ENCODE measurements at places on chromosomes 1 and 21. TPM values are rescaled to one million over a fixed set of nuclear protein-coding genes. Genes with fewer than 3 reads are reported as not detected.

The TMEM125 gene
- not detected for total RNA-seq

The FCGR1A gene
- 0.17 TPM for total RNA-seq

GRCh38 chr1:195946500-195946899, 661.7 kb downstream of the KCNT2 start:
- no peak for DNase-seq
- H3K4me1 ChIP-seq, result no peaks in the 10 kb centered on the region

The OR2T33 gene
- 0.25 TPM for total RNA-seq

The TOMM40L gene
- total RNA-seq, result 3.2 TPM

- H3K4me3 ChIP-seq, result no peak overlapping the region
- no peak overlapping the region for H3K27ac ChIP-seq
- DNase-seq, result no peak
- H3K27me3 ChIP-seq, result peaks cover 29% of the 10 kb centered on the region
Measured at GRCh38 chr1:66532214-66532613, 1.7 kb upstream of the SGIP1 start.

The A3GALT2 gene
- not detected for total RNA-seq

DNA sequence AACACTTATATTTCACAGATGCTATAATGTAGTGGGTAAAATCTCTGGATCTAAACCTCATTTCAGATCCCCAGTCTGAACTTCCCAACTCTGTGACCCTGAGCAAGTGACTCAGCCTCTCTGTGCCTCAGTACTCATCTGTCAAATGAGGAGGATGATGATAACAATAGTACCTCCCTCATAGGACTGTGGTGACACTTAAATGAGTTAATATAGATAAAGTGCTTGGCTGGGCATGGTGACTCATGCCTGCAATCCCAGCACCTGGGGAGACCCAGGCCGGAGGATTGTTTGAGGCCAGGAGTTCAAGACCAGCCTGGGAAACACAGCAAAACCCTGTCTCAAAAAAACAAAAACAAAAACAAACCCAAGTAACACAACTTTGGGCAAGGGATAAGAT, 4.7 kb upstream of the ECE1 start:
- H3K36me3 ChIP-seq, result peaks cover 3% of the 10 kb centered on the region
- H3K4me1 ChIP-seq, result peaks cover 97% of the 10 kb centered on the region
- peak overlapping the region; percentile 61 for H3K4me3 ChIP-seq
- H3K27ac ChIP-seq, result peak overlapping the region; percentile 89
- H3K27me3 ChIP-seq, result no peaks in the 10 kb centered on the region

GRCh38 chr1:63690966-63691700, 82.7 kb upstream of the ROR1 start:
- no peaks in the 10 kb centered on the region for H3K36me3 ChIP-seq
- no peak overlapping the region for H3K27ac ChIP-seq
- DNase-seq, result no peak
- H3K4me1 ChIP-seq, result no peaks in the 10 kb centered on the region

GRCh38 chr1:169546087-169546995, 39.9 kb downstream of the F5 start:
- DNase-seq, result peak; percentile 79
- H3K27ac ChIP-seq, result no peak overlapping the region
- H3K36me3 ChIP-seq, result peaks cover 8% of the 10 kb centered on the region
- H3K4me1 ChIP-seq, result no peaks in the 10 kb centered on the region
- H3K27me3 ChIP-seq, result no peaks in the 10 kb centered on the region

DNA sequence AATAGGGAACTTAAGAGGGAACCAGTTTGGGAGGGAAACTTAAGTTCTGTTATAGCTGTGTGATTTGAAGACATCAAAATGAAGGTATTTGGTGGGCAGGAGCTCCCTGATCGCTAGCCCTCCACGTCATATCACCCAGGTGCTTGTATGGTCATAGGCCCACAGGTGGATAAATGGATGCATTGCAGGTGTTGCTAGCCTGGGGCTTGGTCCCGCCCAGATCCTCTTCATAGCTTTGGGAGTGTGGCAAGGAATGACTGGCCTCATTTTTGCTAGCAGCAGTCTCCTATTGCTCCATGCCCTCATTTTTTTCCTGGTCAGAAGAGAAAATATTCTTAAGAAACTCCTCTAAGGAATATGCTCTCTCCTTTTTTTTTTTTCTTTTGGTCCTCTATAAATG, 11.3 kb downstream of the GNPAT start:
- H3K27me3 ChIP-seq, result no peaks in the 10 kb centered on the region
- H3K4me1 ChIP-seq, result no peaks in the 10 kb centered on the region
- no peak overlapping the region for H3K27ac ChIP-seq
- DNase-seq, result no peak
